Erythroblast (primary cell): ENCODE measurements at places on chromosomes 7 and 10.

GRCh38 chr10:58796242-58796641 lies 283.6 kb downstream of the BICC1 start:
- no peak for DNase-seq

GRCh38 chr7:37342176-37342687 lies 106.4 kb downstream of the ELMO1 start:
- no peak for DNase-seq

GRCh38 chr7:70710011-70710480 lies 421.9 kb upstream of the GALNT17 start:
- DNase-seq = no peak

DNA sequence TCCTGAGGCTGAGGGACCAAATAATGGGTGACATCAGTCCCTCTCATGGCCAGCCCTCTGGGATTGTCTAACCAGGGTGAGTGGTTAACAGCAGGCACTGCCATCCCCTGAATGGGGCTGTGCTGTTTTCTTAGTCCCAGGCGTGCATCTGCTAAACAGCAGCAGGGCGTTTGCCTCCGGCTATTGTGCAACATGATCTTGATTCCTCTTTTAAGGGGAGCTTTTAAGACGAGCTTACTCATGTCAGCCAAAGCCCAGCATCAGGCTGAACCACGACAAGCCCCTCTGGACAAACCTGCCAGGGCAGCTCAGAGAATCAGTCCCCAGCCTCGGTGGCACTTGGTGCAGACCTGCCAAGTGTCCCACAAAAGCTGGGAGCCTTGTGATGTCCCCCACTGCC lies 16.2 kb upstream of the IGFBP3 start:
- DNase-seq = no peak

GRCh38 chr10:29857843-29858701 lies 201.3 kb downstream of the JCAD start:
- DNase-seq = no peak

DNA sequence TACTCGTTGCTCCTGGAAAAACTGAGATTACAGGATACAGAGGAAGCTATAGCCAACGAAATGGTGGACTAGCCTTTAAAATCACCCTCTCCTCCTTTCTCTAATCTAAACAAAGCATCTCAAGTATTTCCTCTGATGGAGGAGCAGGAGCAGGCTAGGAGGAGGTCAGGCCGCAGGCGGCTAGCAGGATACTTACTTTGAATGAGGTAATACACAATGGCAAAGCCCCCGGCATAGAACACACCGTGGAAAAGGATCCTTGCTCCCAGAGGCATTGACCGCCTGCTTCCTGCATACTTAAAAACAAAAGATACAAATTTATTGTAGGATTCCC lies 64.4 kb downstream of the STK17A start:
- DNase-seq = no peak

DNA sequence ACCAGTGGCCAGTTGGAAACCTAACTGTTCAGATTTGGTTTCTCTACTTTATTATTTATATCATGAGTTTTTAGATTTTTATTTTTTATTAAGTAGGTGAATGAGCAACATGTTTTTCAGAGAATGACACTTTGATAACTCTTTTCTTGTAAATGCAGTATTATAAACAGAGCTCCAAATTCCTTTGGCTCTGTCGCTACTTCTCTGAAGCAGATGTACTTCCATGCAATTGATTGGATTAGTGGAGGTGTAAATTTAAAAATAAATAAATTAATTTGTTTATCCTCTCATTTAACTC lies 34.3 kb upstream of the ICA1 start:
- no peak for DNase-seq

DNA sequence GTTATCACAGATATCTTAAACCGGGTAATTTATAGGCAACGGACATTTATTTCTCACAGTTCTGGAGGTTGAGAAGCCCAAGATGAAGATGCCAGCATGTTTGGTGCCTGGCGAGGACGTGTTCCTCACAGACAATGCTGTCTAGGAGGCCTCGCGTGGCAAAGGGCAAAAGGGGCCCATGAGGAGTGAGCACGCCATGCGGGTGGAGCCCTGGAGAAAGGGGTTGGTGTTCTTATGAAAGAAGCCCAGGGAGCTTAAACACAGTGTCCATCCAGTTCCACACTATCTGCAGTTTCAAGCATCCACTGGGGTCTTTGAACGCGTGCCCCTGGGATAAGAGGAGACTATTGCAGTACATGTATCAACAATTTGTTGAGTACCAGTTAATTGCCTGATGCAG lies 51.4 kb downstream of the CXCL12 start:
- no peak for DNase-seq

DNA sequence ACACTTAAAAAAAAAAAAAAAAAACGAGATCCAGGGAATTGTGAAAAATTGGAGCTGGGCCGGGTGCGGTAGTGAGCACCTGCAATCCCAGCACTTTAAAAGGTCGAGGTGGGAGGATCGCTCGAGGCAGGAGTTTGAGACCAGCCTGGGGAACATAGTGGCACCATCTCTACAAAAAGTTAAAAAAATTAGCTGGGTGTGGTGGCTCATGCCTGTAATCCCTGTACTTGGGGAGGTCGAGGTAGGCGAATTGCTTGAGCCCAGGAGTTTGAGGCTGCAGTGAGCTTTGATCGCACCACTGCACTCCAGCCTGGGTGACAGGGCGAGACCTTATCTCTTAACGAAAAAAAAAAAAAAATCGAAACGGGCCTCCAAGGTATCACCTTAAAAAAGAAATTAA lies 2.0 kb downstream of the CLDN4 start:
- no peak for DNase-seq

DNA sequence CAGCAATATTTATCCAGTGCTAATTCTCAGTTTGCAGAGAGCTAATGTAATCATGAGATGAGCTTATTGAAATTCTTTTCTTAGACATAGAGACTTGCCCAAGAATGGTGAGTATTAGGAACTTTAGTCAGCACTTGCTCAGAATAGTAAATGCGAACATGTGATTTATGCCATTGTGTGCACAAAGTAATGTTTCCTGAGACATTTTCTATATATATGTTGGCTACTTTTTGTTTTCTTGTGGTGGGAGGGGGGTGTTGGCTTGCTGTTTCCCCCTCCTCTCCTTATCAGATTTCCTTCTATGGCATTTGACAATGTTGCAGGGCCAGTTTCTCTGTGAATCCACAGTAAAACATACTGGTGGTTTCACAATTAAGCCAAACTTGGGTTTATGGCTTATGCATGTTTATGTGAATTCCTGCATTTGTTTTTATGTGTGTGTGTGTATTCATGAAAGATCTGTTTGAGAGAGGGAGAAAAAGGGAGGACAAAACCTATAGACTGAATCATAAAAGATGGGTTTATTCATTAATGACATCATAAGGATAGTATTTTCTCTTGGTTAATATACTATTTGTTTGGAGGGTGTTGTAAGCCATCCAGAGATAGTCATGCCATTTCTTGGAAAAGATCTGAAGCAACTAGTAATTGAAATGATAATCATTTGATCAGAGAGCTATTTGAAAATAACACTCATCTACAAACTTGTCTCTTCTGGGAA lies 36.3 kb downstream of the ARID5B start:
- no peak for DNase-seq

DNA sequence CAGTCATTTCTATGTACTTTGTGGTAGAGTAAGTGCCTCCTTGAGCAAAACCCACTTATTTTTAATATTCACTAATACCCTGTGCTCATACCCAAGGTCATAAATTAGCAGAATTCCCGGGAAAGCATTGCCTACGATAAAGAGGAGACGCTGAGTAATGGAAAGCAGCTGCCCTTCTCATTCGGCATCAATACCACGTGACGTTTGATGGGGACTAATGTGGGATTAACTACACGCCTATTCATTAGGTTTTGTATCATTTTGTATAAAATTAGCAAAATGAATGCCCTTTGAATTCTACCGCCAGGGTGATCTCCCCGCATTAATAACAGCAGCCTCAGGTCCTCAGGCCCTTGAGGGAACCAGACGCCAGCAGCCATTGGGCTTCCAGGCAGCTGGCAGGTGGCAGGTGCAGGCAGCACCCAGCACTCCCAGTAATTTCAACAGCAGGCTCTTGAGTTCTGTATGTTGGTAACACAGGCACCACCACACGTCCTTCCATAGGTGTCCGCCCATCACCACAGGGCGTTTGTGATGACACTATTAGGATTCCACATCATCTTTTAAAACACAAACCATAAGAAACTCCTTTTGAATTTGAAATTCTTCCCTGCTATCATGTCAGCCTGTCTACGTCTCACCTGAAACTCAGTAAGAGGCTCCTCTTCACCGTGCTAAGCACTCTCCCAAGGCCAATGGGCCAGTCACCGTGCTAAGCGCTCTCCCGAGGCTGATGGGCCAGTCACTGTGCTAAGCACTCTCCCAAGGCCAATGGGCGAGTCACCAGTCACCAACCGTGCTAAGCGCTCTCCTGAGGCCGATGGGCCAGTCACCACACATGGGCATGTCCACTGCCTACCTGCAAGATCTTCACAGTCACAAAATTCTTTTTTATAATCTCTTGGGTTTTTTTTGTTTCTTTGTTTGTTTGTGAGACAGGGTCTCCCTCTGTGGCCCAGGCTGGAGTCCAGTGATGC lies 509.4 kb downstream of the PTPRN2 start:
- no peak for DNase-seq

- DNase-seq = no peak
These were observed 187.7 kb upstream of the SH2B2 start for GRCh38 chr7:102098986-102099385.

- DNase-seq = no peak
These were observed 984.8 kb upstream of the LRRTM3 start for GRCh38 chr10:65940816-65941662.

- DNase-seq = no peak
These were observed 147.9 kb downstream of the AHR start for GRCh38 chr7:17446340-17446739.

DNA sequence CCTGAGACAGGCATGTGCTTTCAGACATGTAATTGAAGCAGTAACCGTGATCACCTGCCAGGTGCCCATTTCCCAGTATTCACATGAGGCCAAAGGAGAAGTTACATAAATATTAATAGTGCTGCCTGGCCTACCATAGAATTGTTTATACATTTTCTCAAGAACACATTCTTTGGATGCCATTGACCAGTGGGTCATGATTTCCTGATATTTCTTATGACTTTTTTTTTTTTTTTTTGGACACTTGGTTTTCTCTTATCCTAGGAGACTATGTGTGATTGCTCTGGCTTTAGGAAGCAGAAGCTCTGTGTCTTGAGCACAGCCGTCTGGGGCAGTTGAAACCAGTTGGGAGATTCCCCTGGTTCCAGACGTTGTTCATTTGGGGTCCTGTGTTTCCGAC lies 143.9 kb upstream of the NPS start:
- no peak for DNase-seq
